ENCODE measurements at places on chromosomes 11 and 22.

DNA sequence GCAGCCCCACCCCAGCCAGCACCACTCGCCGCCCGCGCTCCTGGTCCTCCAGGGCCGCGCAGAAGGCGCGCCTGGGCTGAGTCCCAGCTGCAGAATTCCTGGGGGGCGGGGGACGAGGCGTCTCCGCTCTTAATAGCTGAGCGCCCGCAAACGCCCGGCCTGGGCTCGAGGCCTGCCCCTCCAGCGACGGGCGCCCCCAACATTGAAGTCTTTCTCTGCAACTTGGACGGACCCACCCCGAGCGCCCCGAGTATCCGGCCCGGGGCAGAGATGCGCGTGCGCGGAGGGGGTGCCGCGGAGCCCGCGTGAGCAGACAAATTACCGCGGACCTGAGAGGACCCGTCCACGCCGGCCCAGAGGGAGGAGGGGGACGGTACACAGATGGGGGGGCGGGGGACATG lies 6.7 kb upstream of the SYT7 start:
- DNase-seq = peak; percentile 72

DNA sequence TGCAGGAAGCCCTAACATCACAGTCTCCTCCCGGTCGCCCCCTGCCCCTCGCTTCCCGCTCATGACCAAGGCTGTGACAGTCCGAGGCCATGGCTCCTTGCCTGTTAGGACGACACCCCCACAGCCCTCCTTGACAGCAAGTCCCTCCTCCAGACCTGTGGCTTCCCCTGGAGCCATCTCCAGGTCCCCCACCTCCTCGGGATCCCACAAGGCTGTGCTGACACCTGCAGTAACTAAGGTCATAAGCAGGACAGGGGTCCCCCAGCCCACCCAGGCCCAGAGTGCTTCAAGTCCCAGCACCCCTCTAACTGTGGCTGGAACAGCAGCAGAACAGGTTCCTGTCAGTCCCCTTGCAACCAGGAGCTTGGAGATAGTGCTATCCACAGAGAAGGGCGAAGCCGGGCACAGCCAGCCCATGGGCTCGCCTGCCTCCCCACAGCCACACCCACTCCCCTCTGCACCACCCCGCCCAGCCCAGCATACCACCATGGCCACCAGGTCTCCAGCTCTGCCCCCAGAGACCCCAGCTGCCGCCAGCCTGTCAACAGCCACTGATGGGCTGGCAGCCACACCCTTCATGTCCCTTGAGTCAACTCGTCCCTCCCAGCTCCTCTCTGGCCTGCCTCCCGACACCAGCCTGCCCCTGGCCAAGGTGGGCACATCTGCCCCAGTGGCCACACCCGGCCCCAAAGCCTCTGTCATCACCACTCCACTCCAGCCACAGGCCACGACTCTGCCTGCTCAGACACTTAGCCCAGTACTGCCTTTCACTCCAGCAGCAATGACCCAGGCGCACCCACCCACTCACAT lies 63.2 kb downstream of the OTOG start:
- DNase-seq = no peak

DNA sequence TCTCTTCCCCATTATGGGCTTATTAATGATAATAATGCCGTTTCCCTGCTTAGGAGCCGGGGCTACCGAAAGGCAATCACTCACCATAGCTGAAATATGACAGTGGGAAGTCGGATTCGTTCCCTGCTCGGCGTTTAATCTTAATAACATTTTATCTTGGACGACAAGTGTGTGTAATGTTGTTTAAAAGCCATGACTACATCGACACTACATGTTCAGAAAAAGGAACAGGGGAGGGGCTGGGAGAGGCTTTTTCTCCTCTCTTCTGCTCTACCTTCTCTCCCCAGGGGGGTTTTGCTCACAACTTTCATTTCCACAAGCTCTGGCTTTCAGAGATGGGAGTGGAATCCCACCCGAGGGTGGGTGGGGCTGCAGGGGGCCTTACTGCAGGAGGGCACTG lies 105.5 kb downstream of the DSCAML1 start:
- DNase-seq = no peak

- DNase-seq = peak; percentile 72
These were observed 6.9 kb downstream of the MCAT start for GRCh38 chr22:43136255-43136654.

GRCh38 chr11:58527429-58527828 lies 19.5 kb upstream of the OR5B21 start:
- DNase-seq = no peak
